Activated CD8-positive, alpha-beta memory T cell treated with anti-CD3 and anti-CD28 coated beads for 24 hours (primary cell): ENCODE measurements at places on chromosomes 7 and 10.

- DNase-seq: no peak
Measured at GRCh38 chr7:93301736-93302135, 69.6 kb downstream of the VPS50 start.

DNA sequence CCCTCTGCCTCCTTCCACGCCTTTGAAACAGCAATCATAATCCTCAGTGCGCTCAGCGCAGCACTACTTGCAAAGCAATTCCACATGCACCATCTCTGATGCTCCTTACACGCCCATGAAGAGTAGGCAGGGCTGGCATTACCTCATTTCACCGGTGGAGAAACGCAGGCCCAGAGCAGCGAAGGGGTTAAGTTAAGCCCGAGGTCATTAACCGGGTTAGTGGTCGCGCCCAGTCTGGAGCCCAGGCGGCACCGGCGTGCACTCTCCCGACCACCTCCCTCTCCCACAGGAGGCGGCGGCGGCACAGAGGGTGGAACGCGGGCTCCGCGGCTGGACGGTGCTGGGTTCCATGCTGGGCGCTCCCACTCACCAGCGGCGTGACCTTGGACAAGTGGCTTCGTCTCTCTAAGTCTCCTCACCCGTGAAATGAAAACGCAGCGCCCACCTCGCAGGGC lies 515 bp downstream of the FASTK start:
- no peak for DNase-seq

DNA sequence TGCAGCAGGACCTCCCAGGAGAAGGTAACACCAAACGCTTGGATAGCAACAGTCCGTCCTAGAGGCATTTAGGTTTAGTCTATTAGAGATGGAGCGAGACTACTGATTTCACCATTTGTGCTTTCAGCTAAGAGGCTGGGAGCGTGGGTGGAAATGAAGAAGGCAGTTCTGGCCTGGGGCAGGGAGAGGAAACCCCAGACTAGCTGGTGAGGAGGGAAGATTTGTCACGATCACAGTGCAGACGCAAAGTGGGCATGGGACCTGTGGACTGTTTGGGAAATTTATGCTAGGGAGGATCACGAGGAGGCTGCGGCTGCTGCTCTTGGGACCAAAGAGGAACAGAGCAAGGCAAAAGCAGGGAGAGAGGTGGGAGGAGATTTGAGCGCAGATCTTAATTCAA lies 130.4 kb upstream of the AOAH start:
- no peak for DNase-seq

- DNase-seq: no peak
Measured at GRCh38 chr10:4249841-4250586, 465.0 kb upstream of the KLF6 start.

- DNase-seq: no peak
Measured at GRCh38 chr10:60498985-60499384, 109.3 kb upstream of the ANK3 start.

DNA sequence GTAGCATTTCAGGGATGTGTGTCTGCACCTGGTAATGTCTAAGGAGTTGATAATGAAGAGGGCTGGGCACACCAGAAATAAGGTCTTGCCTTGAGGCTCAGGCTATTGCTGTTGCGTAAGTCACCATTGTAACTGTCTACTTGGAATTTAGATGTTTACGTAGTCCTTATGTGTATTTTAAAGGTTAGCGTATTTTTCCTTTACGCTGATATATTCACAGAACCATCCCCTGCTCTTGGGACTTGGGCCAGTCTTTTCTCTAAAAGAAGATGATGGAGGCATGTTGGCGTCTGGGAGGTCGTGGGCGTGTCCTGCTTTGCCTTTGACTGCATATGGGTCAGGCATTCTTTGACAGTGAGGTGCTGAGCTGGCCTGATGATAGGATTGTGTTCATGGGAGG lies 14.7 kb downstream of the WDR37 start:
- DNase-seq: peak; percentile 24

DNA sequence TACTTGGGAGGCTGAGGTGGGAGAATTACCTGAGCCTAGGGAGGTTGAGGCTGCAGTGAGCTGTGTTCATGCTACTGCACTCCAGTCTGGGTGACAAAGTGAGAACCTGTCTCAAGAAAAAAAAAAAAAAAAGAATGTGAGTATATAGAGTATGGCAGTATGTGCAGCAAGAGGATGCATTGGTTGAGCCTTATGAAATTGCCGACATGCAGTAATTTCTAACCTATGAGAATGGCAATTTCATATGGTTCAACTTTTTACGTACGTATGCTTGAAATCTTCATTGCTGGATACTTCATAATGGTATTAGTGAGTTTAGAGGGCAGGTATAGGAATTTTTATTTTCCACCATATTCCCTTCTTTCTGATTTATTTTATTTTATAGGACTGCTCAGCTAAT lies 4.6 kb upstream of the FAM133B start:
- DNase-seq: no peak

- no peak for DNase-seq
Measured at GRCh38 chr7:16916738-16917137, 35.0 kb upstream of the AGR3 start.

GRCh38 chr10:89750441-89750840 lies 49.1 kb downstream of the KIF20B start:
- no peak for DNase-seq

DNA sequence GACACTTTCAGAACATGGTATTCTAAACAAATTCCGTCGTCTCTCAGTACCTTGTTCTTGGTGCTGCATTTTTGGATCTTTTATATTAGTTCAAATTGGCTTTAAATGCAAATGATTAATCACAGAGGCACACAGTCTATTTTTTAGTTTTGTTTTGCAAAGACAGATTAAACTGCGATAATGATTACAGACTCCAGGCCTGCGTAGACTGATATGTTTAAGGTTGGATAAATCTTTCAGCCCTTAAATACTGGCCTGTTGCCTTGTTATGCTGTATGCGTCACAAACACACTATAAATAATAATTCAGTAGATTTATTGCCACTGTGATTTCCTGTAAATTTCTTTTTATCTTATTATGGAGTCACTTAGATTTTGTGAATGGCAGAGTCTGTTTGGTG lies 19.3 kb downstream of the CACNB2 start:
- DNase-seq: no peak

- DNase-seq: no peak
Measured at GRCh38 chr10:65846541-65846940, 1079.3 kb upstream of the LRRTM3 start.

DNA sequence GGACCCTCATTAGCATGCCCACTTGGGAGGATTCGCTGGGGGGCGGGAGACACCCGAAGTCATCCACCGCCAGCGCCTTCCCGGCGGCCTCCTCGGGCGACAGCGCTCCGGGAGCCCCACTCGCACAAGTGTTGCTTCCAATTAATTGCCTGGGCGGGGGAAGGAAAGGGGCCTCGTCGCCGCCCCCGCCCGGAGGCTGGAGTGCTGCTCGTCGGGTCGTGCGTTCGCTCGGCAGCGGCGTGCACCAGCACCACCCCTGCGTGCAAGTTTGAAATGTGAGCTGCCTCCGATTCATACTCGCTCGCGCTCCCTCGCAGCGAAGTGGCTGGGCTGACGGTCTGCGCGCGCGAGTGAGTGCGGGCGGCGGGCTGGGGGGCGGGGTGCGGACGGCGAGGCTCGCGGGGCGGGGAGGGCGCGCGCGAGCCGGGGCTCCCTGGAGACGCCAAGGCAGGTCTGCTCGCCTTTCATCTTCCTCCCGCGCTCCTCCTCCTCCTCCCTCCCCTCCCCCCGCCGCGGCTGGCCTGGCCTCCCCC lies 104.6 kb upstream of the PPIF start:
- peak; percentile 80 for DNase-seq

GRCh38 chr7:126843336-126843735 lies 409.4 kb downstream of the GRM8 start:
- DNase-seq: no peak

- DNase-seq: no peak
Measured at GRCh38 chr7:151549644-151550043, 29.9 kb upstream of the RHEB start.

GRCh38 chr10:125343118-125343925 lies 183.0 kb upstream of the CTBP2 start:
- no peak for DNase-seq

DNA sequence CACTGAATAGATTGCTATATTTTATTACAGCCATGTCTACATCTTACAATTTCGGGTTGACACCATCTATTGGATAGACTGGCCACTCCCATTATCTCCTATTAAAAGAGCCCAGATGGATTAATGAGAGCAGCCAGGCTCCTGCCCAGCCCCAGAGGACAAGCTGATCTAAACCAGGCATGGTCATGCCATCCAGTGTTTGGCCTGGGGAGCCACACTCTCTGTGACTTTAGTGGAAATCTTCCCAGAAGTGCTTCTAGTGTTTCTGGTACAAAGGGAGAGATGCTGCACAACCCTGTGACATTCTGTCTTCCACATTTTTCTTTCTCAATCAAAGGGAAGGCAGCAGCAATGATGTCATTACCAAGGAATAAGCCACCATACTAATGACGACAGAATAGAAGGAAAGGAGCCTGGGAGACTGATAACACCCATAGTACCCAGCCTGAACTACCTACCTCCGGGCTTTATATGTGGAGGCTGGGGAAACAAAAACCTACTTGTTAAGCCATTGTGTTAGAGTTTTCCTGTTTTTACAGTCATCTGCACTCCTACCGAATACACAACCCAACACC lies 5.0 kb downstream of the NEBL start:
- DNase-seq: no peak

GRCh38 chr10:30542001-30542894 lies 87.3 kb downstream of the LYZL2 start:
- DNase-seq: no peak

- DNase-seq: no peak
Measured at GRCh38 chr7:133777701-133778100, 349.4 kb upstream of the LRGUK start.

DNA sequence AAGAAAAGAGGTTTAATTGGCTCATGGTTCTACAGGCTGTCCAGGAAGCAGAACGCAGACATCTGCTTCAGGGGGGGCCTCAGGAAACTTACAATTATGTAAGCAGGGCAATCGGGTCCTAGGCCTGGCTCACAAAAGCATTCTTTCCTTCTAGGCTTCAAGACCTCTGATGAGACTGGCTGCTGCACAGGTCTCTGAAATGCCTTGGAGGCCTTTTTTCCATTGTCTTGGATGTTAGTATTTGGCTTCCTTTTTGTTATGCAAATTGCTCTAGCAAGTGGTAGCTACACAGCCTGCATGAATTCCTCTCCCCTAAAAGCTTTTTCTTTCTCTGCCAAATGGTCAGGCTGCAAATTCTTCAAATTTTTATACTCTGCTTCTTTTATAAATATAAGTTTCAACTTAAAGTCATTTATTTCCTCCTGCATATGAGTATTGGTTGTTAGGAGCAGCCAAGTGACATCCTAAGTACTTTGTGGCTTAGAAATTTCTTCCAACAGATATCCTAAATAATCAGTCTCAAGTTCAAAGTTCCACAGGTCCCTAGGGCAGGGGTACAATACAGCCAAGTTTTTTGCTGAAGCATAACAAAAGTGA lies 83.1 kb upstream of the SEMA3A start:
- DNase-seq: no peak

DNA sequence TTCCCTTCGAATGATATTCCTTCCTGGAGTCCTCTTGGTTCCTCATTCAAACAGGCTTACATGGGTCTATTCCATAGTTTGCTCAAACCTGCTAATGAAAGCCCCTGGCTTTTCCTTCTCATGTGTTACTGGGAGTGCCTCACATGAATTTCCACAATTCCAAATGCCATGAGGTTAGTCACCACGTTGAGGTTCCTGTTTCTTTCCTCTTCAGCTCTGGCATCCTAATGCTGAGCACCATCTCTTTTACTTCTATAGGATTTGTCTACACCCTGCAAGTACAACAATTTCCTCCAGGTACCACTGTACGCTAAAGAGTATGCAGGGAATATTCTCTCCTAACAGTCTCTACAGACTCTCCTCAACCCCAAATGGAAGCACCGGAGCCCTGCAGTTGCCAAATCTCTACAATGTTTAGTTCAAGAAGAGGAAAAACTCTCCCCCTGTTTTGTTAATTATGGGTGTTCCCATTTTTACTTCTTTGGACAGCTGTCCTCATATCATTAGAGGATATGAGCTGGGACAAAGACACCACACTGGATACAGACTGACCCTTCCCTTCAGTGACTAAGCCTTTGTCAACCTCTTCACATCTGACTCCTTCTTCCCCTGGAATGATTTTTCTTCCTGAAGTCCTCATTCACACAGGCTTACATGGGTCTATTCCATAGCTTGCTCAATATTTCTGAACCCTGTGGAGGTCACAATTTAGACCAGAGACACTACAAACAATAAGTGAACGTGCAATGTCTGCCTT lies 145.8 kb upstream of the BET1 start:
- DNase-seq: no peak

DNA sequence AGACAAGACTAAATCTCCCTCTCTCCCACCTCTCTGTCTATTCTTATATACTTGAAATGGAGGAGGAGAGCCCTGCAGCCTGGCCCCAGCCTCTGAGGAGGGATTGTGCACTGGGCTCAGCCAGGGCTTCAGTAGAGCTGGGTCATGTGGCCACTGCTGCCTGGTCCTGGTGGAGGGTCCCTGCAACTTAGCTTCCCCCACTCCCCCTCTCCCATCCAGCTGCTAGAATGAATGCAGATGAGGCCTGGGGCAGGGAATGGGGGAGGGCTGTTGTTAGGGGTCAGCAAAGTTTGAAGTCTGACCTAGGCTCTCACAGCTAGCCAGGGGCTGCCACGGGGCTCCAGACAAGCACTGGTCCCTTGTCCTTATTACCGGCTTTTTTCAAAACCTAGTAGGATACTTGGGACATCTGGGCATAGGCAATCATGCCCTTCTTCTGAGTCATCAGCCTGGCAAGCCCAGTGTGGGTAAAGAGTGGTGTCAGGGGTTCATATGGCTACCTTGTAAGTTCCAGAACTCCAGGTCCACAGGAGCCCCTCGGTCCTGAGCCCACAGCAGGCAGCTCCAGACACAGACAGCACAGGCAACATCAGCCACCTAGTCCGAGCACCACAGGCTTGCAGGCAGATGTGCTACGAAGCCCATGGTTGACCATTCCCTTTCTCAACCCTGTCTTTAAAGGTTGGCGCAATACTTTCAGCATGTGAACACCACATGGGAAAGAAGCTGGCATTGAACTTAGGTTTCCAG lies 12.8 kb upstream of the CXCL12 start:
- no peak for DNase-seq

GRCh38 chr7:32256811-32257210 lies 186.6 kb upstream of the PDE1C start:
- DNase-seq: no peak

GRCh38 chr7:106010866-106011265 lies 47.8 kb downstream of the CDHR3 start:
- no peak for DNase-seq
